ENCODE measurements at places on chromosomes 3 and 15. TPM values are rescaled to one million over a fixed set of nuclear protein-coding genes. Genes with fewer than 3 reads are reported as not detected.

GRCh38 chr15:74427607-74428441 lies 5.9 kb downstream of the SEMA7A start:
- no peak for DNase-seq

The IL16 gene
- total RNA-seq: 0.18 TPM

The CHRM5 gene
- under 0.01 TPM for total RNA-seq

GRCh38 chr3:12400616-12401194 lies 83.6 kb upstream of the TSEN2 start:
- DNase-seq: peak; percentile 86

- no peak for DNase-seq
Measured at GRCh38 chr3:82294609-82295008, 533.2 kb upstream of the GBE1 start.

DNA sequence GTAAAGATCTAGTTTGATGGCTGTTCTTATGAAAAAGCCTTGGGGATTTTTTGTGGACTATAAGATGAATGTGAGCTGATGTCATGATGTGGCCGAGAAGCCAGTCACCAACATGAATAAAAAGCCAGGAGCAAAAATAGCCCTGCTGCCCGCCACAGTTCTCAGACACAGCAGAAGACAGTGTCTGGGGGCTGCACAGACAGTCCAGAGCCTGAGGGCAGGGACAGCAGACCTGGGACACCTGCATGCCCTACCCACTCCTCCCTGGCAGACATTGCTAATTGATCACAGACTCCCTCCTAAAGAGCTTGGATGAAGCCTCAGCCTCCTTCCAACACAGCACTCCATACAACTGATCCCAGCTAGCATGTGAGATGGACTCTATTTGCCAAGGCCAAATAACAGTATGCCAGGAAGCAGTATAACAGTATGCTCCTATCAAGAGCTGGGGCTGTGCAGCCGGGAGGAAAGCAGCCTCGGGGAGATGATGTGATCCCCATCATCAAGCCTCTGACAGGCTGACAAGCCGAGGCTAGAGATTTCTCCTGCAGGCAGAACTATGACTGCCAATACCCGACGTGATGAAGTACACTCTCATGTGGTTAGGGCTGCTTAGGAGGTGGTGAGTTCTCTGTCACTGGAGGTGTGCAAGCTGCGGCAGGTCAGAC lies 105.4 kb upstream of the RPL32 start:
- DNase-seq: no peak

GRCh38 chr3:51997935-51998596 lies 2.4 kb upstream of the RPL29 start:
- DNase-seq: no peak

DNA sequence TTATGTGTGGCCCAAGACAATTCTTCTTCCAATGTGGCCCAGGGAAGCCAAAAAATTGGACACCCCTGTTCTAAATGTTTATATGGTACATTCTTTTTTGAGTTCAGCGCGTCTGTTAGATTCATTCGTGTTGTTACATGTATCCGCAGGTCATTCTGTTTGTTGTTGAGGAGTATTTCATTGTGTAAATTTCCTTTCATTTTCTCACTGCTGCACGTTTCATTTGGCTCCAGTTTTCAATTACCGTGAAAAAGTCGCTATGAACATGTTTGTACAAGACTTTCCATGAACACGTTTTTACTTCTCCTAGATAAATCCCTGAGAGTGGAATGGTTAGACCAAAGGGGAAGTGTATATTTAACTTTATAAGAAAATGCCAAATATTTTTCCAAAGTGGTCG lies 7.5 kb upstream of the OPA1 start:
- DNase-seq: no peak

The ZNF502 gene
- total RNA-seq: 5.7 TPM

DNA sequence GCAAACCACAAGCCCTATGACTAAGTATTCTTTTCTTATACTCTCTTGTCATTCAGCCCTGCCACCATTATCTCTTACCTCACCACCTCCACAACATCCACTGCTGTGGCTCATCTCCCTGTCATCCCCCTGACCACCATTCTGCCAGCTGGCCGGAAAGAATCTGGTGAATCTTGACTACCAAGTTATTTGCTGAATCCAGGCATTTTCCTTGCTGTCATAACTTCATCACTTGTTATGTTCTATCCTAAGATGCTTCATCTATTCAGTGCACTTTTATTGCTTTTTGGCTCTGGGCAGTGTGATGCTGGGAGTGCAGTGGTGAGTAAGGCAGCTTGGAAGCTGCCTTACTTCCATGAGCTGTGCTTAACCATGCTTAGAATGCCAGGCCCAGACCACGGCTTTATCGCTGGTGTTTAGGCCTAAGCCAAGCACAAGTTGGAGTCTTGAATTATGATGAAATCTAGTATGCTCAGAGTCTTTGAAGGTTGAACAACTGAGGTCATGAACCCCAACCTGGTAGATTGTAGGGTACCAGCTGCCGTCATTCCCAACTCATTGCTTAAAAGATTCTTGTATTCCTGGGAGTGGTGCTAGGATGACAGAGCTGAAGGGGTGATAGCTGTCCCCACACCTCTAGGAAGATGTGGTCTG lies 27.0 kb upstream of the APH1B start:
- peak; percentile 98 for DNase-seq

The GOLGA8J gene
- total RNA-seq: not detected
